RPMI7951 (cell line): ENCODE measurements at places on chromosomes 5 and 9. TPM values are rescaled to one million over a fixed set of nuclear protein-coding genes. Genes with fewer than 3 reads are reported as not detected.

DNA sequence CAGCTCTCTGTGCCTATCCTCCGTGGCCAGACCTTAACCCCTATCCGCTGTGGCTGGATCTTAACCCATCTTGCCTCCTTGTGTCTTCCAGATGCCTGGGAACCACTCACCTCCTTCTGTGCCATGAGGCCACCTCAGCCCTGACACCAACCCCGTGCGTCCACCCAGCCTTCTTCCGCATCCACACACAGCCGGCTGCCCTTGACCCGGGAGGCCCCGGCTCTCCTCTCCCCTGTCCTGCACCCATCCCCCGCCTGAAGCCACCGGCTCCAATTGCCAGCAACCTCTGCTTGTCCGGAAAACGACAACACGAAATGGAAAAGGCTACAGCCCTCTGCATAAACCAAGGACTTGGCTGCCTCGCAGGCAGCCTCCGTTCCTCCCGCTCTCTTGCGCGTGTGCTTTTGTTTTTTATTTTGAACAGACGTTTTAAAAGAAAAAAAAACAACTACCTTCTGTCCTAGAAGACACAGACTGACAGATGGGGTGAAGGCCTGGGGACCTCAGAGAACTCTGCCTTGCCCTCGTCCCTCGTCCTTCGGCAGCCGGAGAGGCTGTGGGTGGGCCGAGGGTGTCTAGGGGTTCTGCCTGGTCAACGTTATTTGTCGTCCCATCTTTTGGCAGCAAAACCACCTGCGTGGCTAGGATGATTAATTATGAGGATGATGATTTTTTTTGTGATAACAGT lies 32.5 kb upstream of the HMCN2 start:
- DNase-seq = no peak

GRCh38 chr5:139744471-139745131 lies 51.0 kb upstream of the PSD2 start:
- no peak for DNase-seq

- peak; percentile 70 for DNase-seq
Measured at GRCh38 chr5:170307575-170308465, 10.2 kb upstream of the LCP2 start.

DNA sequence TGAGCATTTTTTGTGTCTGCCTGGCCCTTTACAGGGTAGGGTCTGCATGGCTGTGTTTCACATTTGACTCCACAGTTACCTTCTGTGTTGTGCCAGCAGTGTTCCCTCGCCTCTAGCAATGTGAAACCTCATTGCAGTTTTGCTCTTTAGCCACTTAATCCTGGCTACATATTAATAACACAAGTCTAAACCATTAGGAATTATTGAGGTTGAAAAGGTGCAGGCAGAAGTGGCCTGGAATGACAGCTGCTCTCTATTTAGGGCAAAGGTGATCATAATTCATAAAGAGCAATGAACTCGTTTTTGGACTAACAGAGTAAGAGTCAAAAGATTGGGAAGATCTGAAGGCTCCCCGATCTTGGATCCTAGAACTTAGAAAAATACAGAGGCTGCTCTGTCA lies 176.7 kb upstream of the RAD23B start:
- DNase-seq = no peak

DNA sequence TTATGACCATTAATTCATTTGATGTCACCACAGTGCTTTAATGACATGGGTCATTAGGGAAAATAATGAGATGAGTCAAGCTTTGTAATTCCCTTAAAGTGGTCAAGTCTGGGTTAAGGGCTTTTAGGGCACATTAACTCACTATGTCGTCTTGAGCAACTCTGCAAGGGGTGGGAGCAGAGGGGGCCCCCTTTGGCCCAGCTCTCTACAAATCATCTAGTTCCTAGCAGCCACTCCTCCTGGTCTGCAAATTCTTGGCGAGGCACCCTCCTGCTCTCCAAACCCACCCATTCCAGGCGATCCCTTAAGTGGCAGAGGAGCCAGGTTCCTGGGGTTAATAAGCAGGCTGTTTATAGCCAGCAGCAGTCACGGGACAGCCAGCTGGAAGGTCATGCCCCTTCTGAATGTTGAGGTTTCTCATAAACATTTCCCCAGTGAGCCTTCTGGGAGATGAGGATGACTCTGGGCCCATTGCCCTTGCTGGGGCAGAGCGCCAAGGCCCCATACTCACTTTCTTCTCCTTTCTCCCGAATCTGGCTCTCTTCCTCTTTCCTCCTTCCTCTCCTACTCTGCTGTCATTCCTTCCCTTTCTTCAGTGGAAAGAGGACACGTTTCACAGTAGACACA lies 14.3 kb upstream of the GPX3 start:
- peak; percentile 47 for DNase-seq

DNA sequence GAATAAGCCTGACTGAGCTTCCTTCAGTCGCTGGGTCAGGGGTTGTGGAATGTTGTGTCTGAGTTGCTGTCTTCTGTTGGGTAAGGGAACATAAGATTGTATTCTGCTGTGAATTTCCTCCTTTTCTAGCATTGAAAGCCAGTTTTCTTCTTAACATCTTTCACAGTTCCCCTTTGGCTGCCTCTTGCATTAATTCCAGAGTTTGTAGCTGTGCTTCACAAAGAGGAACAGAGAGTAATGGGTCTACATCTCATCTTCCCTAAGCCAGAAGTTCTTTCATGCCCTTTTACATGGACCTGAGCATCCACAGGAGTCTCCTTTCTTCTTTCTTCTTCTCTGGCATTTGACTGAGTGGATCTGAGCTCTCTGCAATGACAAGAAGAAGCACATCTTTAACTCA lies 686.8 kb downstream of the KCTD16 start:
- no peak for DNase-seq

DNA sequence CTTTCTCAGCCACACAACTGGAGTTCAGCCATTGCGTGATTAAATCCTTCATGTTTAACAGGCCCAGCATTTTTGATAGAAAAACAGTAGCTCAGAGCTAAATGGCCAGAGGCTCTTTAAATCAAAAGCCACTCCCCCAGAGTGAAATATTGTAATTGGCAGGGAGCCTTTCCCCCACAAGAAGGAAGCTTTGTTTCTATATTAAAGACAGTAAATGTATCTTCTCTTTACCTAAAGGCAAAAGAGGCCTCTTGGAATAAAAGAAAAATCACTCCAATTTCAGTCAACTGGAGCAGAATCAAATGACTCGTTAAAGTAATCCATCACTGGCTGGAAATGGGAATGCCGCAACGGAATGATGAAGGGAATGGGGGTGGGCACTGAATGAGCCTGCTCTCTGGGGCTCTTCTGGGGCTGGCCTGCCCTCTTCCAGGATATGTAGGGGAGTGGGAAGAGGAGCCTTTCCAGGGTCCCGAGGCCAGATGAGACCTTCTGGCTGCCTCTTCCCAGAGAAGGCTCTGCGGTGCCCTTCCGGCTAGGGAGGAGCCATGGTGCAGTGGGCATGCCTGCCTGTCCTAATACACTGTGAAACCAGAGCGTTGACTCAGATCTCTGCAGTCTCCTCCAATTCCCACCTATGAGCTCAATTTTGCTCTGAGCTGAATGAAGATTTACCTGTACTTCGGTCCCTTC lies 45.2 kb downstream of the ANKDD1B start:
- peak; percentile 63 for DNase-seq

GRCh38 chr5:127386557-127386956 lies 96.0 kb downstream of the MEGF10 start:
- DNase-seq = peak; percentile 40

DNA sequence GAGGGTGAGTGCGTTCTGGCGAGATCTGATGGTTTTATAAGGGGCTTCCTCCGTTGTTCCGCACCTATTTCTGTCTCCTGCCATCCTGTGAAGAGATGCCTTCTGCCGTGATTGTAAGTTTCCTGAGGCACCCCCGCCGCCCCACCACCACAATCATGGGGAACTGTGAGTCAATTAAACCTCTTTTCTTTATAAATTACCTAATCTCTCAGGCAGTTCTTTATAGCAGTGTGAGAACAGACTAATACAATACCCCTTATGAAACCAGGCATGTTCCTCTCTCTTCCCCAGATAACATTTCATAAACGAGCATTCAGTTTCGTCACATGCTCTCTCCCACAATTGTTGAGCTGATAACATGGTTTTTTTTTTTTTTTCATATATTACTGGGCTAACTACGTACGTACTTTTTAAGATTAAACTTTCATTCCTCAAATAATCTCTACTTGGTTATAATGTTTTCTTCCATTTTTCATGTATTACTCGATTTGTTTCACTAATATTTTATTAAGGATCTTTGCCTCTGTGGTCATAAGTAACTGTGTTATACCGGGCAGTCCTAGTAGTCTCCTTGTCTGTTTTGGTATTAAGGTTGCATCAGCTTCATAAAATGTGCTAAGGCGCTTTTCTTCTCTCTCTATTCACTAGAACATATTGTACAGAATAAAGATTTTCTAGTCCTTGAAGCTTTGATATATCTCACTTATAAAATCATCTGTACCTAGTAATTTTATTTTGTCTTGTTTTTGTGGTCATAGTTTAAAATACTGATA lies 64.9 kb upstream of the MVB12B start:
- DNase-seq = no peak

- no peak for DNase-seq
Measured at GRCh38 chr5:42606464-42606869, 150.2 kb upstream of the CCDC152 start.

DNA sequence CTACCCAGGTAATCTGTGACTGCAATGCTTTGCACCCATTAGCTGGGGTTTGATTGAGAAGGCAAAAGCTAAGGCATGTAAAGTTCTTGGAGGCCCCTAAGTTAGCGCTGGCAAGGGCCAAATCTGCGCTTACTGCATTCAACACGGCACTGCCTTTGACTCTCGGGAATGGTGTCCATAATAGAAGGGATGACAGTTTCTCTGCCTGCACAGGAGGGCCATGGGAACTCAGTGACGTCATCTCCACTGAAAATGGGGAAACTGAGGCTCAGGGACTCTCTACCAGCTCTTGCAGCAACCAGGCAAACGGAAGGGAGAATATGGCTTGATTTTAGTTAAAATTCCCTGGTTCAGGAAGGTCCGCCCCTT lies 487 bp downstream of the SPATA24 start:
- no peak for DNase-seq

SYK gene
- not detected in 2 replicates for total RNA-seq

IGIP gene
- 4.3 and 5.2 TPM in 2 replicates for total RNA-seq

ADAMTS19 gene
- total RNA-seq = not detected in 2 replicates

PCDHGC5 gene
- 1.1 and 1.2 TPM in 2 replicates for total RNA-seq
